Endothelial cell of umbilical vein (primary cell): ENCODE measurements at places on chromosomes 2 and 18. TPM values are rescaled to one million over a fixed set of nuclear protein-coding genes. Genes with fewer than 3 reads are reported as not detected.
A peak's percentile ranks its signal among the peaks of the same experiment; 100 is the strongest.

Gene GPAT2
- 6.6 and 14.2 TPM in 2 replicates for total RNA-seq

Gene TACR1
- not detected in 2 replicates for total RNA-seq

Gene CPS1
- total RNA-seq = 0.53 and 0.88 TPM in 2 replicates

Gene TWSG1
- 57.4 and 69.6 TPM in 2 replicates for total RNA-seq

Gene SPTBN1
- total RNA-seq = 320 and 328 TPM in 2 replicates

Gene ECEL1
- total RNA-seq = not detected in 2 replicates

Gene CPO
- not detected in 2 replicates for total RNA-seq

Gene GLB1L
- 9.2 and 9.5 TPM in 2 replicates for total RNA-seq

DNA sequence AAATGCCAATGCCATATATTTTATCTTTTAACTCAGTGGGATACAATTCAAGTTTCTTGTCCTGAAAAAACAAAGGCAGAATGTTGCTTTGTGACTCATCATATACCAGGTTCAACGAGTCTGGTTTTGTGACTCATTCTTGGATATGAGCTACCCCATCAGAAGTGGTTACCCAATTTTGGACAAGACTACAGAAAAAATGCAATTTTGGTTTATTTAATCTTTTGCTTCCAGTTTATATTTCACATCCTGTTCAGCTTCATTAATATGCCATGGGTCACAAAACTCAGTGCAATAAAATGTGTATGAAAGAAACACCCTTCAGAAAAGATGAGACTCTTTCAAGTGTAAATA is 25.0 kb downstream of the FN1 start:
- peak; percentile 89 for DNase-seq
- no peaks in the 10 kb centered on the region for H3K27me3 ChIP-seq
- H3K27ac ChIP-seq = peak overlapping the region; percentile 50
- H3K4me3 ChIP-seq = no peak overlapping the region

DNA sequence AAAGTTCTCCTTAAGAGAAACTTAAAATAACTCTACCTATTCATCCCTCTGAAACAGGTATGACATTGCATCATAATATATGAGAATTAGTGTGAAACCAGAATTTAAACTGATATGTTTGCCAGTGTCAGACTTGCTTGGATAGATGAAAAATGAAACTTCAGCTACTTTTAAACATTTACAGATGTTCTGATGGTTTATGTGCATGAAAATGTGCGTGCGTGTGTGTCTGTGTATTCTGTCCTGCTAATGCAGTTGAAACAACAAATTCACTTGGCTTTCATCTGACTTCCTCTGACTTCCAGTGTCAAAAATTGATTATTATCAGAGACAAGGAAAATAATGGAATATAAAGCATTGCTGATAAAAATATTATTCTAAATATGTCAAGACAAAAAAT is 719.4 kb downstream of the LRP1B start:
- H3K27ac ChIP-seq = no peak overlapping the region
- H3K36me3 ChIP-seq = no peaks in the 10 kb centered on the region
- H3K27me3 ChIP-seq = no peaks in the 10 kb centered on the region
- DNase-seq = no peak

DNA sequence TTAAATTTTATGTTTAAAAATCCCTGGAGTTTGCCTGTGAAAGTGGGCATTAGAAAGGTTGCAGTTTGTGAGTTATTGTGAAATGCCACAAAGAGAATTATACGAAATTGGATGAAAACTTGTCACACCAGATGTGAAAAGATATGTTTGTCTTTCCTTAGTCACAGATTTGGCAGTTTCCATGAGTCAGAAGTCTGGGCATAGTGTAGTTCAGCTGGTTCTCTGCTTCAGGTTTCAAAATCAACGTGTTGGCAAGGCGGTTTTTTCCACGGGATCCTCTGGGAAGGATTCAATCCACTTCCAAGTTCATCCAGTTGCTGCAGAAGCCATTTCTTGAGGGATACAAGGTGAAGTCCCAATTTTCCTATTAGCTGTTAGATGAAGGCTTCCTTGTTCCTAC is 658.0 kb upstream of the CDH2 start:
- DNase-seq = peak; percentile 9
- H3K4me1 ChIP-seq = no peaks in the 10 kb centered on the region
- no peaks in the 10 kb centered on the region for H3K36me3 ChIP-seq
- H3K4me3 ChIP-seq = no peak overlapping the region

GRCh38 chr2:216044883-216045486 is 31.6 kb upstream of the MREG start:
- H3K4me1 ChIP-seq = no peaks in the 10 kb centered on the region
- no peak for DNase-seq
- no peaks in the 10 kb centered on the region for H3K36me3 ChIP-seq
- no peak overlapping the region for H3K4me3 ChIP-seq

GRCh38 chr2:206531996-206532543 is 88.7 kb downstream of the ADAM23 start:
- no peaks in the 10 kb centered on the region for H3K36me3 ChIP-seq
- H3K27ac ChIP-seq = no peak overlapping the region
- H3K27me3 ChIP-seq = no peaks in the 10 kb centered on the region
- H3K4me1 ChIP-seq = peaks cover 2% of the 10 kb centered on the region

GRCh38 chr2:205868773-205869333 is 186.6 kb downstream of the NRP2 start:
- no peaks in the 10 kb centered on the region for H3K4me1 ChIP-seq
- H3K27ac ChIP-seq = no peak overlapping the region
- DNase-seq = no peak
- peaks cover 10% of the 10 kb centered on the region for H3K27me3 ChIP-seq
- H3K36me3 ChIP-seq = no peaks in the 10 kb centered on the region

- DNase-seq = no peak
- H3K4me1 ChIP-seq = no peaks in the 10 kb centered on the region
- no peaks in the 10 kb centered on the region for H3K27me3 ChIP-seq
- H3K27ac ChIP-seq = no peak overlapping the region
Observed at GRCh38 chr2:209305026-209305425, 118.8 kb upstream of the MAP2 start.

GRCh38 chr18:47830772-47831171 is 99.7 kb downstream of the SMAD2 start:
- DNase-seq = no peak
- no peaks in the 10 kb centered on the region for H3K4me1 ChIP-seq
- H3K36me3 ChIP-seq = peaks cover 2% of the 10 kb centered on the region
- H3K27ac ChIP-seq = no peak overlapping the region
- no peaks in the 10 kb centered on the region for H3K27me3 ChIP-seq
- H3K4me3 ChIP-seq = no peak overlapping the region

GRCh38 chr2:239942871-239943311 is 82.3 kb downstream of the NDUFA10 start:
- H3K4me3 ChIP-seq = no peak overlapping the region
- H3K4me1 ChIP-seq = no peaks in the 10 kb centered on the region
- H3K36me3 ChIP-seq = no peaks in the 10 kb centered on the region
- no peak for DNase-seq
- no peaks in the 10 kb centered on the region for H3K27me3 ChIP-seq
- no peak overlapping the region for H3K27ac ChIP-seq

DNA sequence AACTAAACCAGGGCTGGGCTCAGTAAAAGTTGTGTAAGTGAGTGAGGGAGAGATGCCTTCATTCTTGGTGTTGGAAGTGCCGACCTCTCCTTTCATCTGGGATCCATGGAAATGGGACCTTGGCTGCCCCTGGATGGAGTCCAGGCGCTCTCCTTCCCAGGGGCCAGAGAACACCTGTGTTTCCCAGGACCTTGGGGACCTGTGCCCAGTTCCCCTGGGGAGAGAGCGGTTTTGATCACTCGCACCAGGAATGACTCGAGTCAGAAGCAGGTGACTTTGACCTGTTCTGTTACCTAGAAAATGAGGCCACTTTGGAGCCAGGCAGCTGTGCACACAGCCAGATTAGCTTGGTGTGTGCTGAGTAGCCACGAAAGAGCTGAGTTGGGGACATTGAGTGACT is 97.3 kb downstream of the SH3BP4 start:
- H3K4me1 ChIP-seq = peaks cover 15% of the 10 kb centered on the region
- DNase-seq = no peak
- peaks cover 19% of the 10 kb centered on the region for H3K36me3 ChIP-seq
- no peak overlapping the region for H3K4me3 ChIP-seq

DNA sequence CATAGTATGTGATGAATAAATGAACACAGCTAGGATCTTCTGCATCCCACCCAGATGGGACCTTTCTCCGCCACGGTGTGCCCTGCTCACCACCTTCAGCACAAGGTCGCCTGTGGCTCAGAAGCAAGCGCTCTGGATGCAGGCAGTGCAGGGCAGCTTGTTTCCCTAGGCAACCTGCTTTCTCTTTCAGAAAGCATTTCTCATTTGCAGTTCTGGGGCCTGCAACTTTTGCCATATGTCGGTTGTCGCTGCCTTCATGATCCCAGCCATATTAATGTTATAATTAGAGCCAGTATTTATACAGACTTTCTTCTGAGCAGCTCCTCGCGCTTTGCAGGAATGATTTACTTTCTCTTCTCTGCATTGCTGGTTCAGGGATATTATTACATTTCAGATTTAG is 692.8 kb downstream of the RNF144A start:
- no peak for DNase-seq
- no peaks in the 10 kb centered on the region for H3K4me1 ChIP-seq
- no peaks in the 10 kb centered on the region for H3K36me3 ChIP-seq
- H3K27me3 ChIP-seq = no peaks in the 10 kb centered on the region
- H3K4me3 ChIP-seq = no peak overlapping the region

GRCh38 chr2:119544939-119545475 is 758 bp downstream of the CFAP221 start:
- no peak for DNase-seq
- H3K27me3 ChIP-seq = peaks cover 10% of the 10 kb centered on the region
- no peaks in the 10 kb centered on the region for H3K36me3 ChIP-seq
- no peak overlapping the region for H3K4me3 ChIP-seq
- H3K4me1 ChIP-seq = peaks cover 4% of the 10 kb centered on the region

DNA sequence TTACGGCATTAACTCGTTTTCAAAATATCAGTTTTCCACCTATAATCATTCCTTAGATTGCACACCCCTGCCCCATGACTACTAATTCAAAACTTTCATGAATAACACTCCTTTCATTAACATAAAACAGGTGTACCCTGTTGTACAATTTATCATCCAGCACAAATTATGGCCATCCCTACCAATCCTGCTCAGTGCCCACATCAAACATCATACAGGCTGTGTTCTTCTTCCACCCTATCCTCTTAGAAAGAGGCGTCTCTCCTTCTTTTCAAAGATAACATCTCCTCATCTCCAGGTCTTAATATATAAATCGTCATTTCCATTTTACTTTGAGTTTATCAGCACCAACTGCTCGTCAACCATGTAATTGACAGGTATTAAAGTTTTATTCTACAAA is 67.6 kb downstream of the SLC66A3 start:
- no peak for DNase-seq
- no peak overlapping the region for H3K27ac ChIP-seq
- no peak overlapping the region for H3K4me3 ChIP-seq
- H3K27me3 ChIP-seq = no peaks in the 10 kb centered on the region
- H3K4me1 ChIP-seq = peaks cover 4% of the 10 kb centered on the region

DNA sequence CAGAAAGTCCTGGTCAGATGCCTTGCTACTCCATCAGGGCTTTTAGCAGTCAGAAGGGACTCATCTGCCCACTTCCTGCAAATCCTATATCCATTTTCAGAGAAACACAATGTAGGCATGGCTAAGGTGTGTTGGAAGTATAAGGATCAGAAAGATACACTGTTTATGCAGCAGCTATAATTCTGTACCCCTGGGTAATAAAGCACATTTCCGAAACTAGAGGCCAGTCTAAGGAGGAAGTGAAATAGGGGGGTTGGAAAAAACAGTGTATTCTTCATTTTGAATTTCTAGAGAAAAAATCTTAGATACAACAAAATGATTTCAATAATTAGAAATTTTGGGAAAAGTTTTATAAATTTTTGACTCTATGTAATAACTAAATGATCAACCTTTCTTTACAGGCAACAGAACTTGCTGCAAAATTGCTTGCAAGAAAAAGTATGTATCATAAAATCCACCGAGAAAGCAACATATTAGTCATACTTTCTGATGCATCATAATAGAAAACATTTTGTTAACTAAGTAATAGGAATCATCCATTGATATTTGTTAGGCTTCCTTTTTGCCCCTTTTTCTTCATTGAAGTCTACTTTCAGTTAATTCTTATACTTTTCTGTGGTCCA is 47.4 kb downstream of the FSIP2 start:
- no peaks in the 10 kb centered on the region for H3K36me3 ChIP-seq
- H3K4me1 ChIP-seq = peaks cover 4% of the 10 kb centered on the region
- H3K27me3 ChIP-seq = no peaks in the 10 kb centered on the region
- H3K4me3 ChIP-seq = no peak overlapping the region

DNA sequence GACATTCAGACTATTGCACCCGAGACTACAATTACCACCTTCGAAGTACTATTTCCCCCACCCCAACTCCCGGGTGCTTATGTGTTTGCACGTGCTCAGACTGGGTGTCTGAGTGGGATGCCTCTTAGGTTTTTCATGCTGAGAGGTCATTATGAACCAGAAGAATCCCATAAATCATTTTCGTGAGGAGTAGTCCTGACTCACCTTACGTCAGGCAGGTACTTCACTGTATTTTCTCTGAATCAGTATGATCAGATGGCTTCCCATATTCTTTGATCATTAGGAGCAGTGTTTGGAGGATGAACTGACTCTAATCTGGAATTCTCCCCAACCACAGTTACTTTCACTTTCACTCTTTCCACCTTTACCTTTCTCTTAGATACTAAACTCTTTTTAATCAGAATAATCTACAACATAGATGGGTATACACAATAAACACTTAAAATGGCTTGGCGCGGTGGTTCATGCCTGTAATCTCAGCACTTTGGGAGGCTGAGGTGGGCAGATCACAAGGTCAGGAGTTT is 38.4 kb upstream of the STAT4 start:
- no peaks in the 10 kb centered on the region for H3K4me1 ChIP-seq
- no peak overlapping the region for H3K27ac ChIP-seq
- H3K27me3 ChIP-seq = peaks cover 2% of the 10 kb centered on the region
- no peak overlapping the region for H3K4me3 ChIP-seq

GRCh38 chr2:222294996-222295367 is 3.8 kb downstream of the PAX3 start:
- H3K4me1 ChIP-seq = peaks cover 4% of the 10 kb centered on the region
- H3K4me3 ChIP-seq = no peak overlapping the region
- peaks cover 94% of the 10 kb centered on the region for H3K27me3 ChIP-seq
- no peak for DNase-seq
- no peak overlapping the region for H3K27ac ChIP-seq

DNA sequence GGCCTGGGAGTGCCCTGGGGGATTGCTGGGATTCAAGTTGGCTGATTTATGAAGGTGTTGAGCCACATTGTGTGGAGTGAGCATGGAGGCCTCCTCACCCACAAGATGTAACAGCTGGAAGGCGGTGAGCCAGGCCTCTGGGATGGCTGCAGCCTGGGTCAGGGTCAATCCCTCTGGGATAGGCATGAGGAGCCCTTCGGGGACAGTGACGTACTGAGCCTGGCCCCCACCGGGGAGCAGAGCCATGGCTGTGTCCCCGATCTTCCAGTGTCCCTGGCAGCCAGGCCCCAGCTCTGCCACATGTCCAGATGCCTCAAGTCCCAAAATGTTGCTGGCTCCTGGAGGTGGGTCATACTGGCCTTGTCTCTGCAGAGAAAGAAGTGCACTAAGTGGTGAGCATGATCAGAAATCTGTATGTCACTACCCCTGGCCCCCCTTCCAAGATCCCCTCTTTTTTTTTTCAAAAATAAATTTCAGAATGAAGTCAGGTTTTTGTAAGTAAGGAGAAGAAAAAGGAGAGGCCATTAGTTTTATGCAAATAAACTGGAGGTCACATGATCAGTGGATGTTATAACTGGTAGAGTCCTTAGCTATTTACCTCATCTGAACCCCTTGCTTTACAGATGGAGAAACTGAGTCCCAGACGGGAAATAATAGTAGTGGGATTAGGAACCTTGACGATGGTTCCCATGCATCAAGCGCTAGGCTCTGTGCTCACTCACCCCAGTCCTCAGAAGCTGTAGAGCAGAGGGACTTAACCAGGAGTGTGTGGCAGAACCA is 1.7 kb downstream of the TP53I3 start:
- peaks cover 16% of the 10 kb centered on the region for H3K4me1 ChIP-seq
- peak overlapping the region; percentile 85 for H3K4me3 ChIP-seq
- H3K27me3 ChIP-seq = no peaks in the 10 kb centered on the region
- H3K27ac ChIP-seq = peak overlapping the region; percentile 14
- peaks cover 16% of the 10 kb centered on the region for H3K36me3 ChIP-seq
